NCI-H460 (cell line): ENCODE measurements at places on chromosomes 7 and 10.

DNA sequence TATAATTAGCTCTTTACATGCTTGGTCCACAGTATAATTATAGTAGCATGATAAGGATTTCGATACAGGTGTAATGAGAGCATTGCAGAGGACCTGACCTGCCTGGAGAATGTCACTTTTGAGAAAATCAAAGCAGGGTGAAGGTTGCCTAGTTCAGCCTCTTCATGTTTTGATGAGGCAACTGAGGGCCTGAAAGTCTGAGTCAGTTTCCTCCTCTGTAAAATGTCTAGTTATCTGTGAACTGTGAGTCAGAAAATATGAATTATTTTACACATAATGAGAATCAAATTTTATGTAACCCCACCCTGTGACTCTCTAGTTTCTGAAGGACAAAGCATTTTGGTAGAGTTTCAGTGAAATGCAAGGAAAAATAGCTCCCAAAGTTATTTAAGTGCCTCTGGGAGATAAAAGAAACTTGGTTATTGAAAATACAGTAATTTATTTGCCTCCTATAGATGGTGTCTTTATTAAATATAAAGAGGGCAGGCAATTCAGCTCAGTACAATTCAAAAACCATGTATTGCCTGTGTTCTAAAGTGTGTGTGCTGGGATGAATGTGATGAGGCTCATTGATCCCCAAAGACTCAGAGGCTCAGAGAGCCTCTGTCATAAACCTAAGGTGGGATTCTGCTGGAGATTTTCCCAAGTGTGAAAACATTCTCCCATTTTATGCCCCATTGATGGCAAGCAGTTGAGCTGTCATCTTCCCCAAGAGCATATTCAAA lies 37.3 kb upstream of the SAMD9L start:
- DNase-seq, result no peak

DNA sequence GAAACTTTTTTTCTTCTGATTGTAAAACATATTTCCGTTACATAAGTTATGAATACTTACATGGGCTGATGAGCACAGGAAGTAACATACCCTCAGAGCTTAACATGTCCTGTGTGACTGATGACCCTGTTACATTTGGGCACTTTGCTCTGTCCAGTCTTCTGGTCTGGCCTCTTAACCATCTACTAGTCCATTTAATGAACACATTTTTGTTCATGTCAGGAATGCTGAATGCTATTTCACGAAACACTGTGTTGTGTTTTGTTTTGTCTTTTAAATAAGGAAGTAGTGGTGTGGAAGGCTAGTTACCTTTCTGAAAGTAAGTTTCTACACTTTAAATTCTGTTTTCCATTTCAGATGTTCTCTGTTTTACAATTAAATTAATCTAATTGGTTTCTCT lies 77.7 kb downstream of the RBM33 start:
- DNase-seq, result no peak

- peak; percentile 96 for DNase-seq
These were observed at the start of gene CFAP70 for GRCh38 chr10:73358331-73359279. CFAP70 (minus strand) TSS chr10:73358864; CDS start chr10:73354796, 4,068 bp downstream.

DNA sequence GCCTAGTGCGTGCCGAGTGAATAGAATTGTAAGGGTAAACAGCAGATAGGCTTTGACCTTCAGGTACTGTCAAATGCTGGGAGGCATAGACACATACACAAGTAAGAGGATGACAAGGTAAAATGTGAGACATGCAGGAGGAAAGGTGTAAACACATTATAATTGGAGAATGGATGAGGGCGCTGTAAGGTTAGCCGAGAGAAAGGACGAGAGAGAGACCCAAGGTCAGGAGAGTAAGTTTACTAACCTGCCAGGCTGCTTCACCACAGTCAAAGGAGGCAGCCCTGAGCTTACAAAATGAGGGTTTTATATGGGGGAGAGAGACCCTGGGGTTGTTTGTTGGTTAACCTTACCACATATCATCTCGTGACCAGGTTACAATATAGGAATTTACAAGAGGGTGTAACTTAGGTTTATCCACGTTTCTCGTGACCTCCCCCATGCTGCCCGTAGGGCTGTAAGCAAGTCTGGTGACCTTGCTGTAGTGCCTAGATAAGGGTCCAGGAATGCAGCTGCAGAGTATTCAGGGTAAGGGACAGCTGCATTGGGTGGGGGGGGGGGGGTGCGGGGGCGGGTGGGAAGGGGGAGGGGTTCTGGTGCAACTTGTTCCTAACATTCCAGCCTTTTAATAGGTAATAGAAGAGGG lies 17.9 kb downstream of the SCIN start:
- no peak for DNase-seq

DNA sequence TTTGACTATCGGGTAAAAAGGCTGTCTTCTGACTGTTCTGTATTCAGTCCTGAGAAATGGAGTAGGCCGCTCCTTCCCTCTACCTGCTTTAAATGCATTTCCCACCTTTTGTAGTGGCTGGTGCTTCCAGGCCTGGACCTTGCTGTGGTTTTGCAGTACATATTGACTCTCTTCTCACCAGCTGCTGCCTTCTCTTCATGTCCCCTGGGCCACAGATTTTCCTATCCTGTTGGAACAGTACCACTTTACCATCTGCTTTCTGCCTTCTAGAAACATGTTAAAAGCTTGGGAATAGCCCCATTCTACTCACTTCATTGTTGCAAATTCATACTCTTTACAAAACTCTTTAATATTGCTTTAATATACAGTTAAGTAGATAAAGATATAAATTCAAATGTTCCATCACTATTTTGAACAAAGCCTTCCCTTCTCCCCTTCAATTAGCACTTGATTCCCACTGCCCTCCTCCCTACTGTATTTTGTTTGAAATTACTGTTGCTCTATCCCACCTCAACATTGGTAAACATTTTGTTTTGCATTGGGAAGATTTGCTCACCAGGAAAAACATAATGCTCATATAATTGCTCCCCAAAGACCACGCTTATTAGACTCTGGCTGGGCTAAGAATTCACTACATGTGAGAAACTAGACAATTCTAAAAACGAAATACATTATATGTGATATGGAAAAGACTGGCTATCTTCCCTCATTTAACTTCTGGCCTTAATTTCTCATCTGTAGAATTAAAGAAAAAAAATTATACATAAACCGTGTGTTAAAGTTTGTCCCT lies 17.3 kb upstream of the SEMA3C start:
- DNase-seq, result no peak

DNA sequence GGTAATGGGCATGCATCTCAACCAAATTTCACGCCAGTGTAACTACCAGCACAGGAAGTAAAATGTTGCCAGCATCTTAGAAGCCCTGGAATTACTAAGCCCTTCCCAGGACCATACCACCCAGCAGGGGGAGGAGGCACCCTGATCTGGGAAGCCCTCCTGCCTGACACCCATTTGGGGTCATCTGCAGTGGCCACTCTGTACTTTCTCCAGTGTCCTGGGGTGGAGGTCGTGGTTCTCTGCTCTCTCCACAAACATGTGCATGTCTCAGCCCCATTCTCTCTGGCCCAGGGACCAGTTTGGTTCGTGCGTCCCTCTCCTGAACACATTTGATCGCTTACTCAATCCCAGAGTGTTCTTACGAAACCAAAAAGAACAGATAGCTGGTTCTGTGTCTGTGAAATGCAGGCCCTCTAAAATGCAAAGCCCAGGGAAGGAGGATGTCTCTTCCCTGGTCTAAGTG lies 9.4 kb upstream of the LRRC27 start:
- DNase-seq, result peak; percentile 83

DNA sequence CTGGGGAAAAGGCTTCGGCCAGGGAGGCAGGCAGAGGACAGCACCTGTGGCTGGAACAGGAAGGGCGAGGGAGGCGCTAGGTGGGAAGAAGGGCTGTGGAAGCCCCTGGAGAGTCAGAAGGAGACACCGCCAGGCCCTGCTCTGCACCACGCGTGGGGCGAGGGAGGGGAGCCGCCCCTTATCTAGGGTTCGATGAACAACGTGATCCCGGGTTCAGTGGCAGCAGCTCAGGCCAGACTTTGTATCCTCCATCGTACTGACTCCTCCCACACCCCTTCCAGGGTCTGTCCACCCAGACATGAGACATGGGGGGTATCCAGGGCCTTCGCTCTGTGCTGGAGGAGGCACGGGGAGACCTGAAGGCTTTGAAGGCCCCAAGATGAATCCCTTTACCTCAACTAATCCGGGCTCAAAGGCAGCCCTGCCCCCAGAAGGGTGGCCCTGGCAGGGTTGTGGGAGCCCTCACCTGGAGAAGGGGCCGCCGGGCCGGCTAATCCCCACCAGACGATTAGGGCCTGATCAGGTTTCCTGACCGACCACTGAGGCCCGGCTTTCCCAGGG lies 110.8 kb downstream of the PDGFA start:
- no peak for DNase-seq

DNA sequence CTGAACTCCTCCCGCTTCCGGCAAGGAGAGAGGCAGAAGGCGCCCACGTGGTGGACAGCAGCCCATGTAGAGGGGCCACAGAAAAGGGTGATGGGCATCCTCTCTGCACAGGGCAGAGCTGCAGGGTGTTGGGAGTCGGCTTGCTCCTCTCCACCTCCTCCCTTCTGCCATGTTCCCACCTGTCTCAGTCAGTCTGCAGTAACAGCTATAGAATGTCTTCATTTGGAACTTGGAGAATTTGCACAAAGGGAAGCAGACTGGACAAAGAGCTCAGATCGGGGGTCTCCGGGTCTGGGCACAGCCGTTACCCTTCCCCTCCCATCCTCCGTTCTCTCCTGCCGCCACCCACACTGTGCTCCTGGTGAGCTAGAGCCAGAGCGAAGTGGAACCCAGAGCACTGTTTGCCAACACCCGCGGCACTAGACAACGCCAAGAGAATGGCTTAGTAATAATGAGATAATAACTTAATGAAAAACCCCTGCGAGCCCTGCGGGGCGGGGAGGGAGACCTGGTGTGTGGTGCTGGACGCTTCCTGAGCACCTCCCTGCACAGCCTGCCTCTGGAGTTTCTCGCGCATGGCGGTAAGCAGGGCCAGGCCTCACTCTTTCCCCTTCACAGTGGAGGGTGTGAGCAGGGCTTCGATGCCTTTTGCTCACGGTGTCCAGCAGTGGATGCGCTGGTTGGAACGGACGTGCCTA lies 254.7 kb downstream of the PAXIP1 start:
- DNase-seq, result no peak

GRCh38 chr7:70426249-70426880 lies 705.6 kb upstream of the GALNT17 start:
- no peak for DNase-seq

GRCh38 chr10:104577163-104577562 lies 63.9 kb upstream of the SORCS3 start:
- no peak for DNase-seq

DNA sequence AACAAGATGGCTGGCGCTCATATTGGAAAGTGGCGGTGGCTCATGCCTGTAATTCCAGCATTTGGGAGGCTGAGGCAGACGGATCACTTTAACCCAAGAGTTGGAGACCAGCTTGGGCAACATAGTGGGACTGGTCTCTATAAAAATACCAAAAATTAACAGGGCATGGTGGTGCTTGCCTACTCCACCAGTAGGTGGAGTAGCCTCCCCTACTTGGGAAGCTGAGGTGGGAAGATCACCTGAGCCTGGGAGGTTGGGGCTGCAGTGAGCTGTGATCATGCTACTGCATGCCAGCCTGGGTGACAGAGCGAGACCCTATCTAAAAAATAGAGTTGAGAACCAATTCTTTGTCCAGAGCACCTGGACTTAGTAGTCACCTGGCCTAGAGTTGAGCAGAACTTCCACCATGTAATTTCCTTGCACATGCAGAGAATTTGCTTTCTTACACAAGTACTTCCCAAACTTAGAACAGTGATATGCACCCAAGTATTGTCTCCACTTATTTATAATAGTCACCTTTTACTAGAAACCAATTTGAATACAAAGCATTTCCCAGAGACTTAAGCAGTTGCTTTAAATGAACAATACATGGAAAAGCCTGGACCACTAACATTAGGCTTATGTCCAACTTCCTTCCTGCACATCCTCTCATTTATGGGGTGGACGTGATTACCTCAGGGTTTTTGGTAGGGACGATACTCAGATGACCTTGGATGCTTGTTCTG lies 15.9 kb downstream of the LAMB4 start:
- DNase-seq, result no peak

DNA sequence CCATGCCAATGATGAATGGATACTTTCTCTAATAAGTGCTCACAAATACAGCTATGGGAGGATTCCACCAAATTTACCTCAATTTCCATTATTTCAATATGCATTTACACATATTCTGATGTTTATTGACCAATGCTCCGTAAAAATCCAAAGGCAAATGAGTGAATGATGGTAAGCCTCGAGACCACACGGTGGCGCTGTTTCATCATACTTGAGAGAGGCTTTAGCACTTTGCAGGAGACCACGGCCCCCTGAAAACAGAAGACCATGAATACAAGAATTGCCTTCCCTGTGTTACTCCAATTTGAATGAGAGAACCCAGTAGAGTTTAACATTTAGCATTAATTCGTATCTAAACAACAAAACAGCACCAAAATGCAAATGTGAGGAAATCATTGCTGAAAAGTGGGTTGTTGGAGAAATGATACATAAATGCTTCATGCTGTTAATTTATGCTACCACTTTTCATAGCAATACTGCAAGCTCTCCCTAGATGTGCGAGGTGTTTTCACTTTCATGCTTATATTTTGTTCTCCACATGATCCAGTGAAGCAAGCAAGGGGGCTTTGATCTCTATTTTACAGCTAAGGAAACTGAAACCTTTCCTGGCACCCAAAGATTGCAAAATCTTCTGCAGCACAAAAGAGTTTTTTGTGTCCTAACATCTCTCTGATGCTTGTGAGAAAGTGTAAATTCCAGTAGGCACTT lies 35.4 kb downstream of the TRIL start:
- peak; percentile 82 for DNase-seq

DNA sequence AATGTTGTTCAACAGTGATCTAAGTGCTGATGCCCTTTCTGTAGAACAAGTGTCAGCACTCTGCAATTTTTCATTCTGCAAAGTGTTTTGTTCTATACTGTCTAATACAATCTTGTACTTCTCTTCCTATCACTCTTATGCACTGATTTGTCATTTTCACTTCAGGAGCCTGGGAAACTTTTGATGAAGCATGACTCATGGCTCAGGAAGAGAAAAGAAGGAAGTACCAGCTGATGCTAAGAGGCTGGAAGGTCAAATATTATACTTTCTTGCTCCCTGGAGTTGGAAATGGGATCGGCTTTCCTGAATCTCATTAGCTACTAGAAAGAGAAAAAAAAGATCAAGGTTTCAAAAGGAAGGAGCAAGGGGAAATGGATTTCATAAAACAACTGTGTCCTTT lies 45.8 kb downstream of the DGKI start:
- no peak for DNase-seq

DNA sequence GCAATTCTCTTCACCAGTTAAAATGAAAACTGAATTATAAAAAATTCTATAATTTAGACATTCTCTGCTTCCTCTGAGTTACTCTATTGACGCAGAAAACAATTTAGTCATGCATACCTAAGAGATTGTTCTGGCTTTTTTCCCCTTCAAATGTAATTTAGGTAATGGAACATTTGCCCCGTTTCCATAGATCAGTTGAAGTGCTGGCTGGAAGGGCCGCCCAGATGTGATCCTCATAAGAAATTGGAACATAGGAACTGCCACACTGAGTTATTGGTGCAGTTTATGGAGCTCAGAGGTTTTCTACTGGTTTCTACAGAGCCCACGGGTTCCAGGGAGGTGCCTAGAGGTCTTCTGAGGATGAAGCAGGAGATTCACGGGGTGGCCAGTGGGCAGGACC lies 581.7 kb downstream of the SDK1 start:
- no peak for DNase-seq

- no peak for DNase-seq
These were observed 51.7 kb downstream of the COL17A1 start for GRCh38 chr10:104033966-104034365.
